ENCODE measurements at places on chromosomes 6 and 20.

- DNase-seq, result no peak
Observed at GRCh38 chr6:34393191-34393965, 909 bp upstream of the NUDT3 start.

DNA sequence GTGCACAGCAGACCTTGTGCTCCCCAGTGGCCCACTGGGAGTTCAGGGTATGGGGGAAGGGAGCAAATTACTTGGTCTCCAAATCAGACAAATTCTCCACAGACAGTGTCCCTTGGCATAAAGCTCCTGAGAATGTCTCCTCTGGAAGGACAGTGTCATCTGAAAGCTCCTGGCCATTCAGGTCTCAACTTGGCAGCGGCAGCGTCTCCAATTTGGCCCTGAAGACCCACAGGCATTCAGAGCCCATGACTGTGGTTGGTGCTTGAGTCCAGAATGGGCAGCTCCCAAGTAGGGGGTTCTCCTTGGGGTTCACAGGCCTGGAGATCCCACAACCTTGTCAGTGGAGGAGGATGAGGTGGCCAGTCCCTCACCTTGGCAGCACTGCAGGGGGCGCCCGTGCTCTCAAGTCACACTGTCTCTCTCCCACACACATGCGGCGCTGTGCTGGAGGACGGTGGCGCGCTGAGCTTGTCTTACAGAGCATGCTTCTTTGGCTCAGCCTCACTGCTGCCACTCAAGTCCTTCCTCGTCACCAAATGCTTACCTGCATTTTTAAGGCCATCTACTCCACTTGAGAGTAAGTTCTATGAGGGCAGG is 20.7 kb downstream of the DYNLRB1 start:
- DNase-seq, result no peak

DNA sequence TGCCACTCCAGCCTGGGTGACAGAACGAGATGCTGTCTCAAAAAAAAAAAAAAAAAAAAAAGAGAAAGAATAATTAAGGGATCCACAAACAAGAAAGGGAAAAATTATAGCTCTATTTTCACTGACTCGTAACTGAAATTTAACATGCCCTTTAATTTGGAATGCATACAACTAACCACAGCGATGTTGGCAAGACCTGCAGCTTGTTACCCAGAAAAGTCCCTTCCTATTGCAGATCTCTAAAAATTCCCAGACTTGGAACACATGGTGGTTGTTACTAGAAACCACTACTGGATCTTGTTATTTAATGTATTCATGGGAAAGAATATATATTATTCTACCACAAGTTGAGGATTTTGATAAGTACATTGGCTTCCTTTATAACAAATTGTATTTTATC is 27.8 kb upstream of the SMIM28 start:
- DNase-seq, result no peak

- no peak for DNase-seq
Observed at GRCh38 chr20:55271371-55271770, 733.9 kb downstream of the CBLN4 start.

GRCh38 chr6:45933855-45934254 is 81.8 kb downstream of the CLIC5 start:
- no peak for DNase-seq

DNA sequence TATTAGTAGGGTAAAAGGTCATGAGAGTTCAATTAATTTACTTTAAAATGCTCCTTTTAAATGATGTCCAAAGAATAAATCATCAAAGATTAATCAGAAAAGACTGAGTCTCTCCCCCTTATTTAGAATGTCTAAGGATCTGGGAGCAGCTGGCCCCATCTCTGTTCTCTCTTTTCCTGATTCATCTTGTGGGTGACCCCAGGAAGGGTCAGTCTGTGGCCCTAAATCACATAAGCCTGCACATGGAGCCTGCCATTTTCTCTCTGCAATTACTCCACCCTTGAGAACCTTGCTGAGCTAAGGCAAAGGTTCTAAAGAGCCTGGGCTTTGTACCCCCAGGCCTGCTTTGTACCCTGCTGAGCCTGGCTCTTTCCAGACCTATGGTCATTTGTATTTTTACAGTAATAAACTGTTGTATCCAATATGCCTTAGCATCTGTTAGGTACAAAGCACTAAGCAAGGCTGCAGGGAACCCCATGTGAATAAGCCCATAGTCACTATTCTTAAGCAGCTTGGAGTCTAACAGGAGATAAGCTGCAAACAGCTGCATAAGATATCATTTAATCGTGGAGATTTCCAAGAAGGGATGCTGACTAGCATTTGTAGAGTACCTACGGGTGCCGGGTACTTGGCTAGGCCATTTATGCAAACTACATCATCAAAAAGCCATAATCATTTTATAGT is 431.0 kb upstream of the MARCKS start:
- DNase-seq, result no peak

DNA sequence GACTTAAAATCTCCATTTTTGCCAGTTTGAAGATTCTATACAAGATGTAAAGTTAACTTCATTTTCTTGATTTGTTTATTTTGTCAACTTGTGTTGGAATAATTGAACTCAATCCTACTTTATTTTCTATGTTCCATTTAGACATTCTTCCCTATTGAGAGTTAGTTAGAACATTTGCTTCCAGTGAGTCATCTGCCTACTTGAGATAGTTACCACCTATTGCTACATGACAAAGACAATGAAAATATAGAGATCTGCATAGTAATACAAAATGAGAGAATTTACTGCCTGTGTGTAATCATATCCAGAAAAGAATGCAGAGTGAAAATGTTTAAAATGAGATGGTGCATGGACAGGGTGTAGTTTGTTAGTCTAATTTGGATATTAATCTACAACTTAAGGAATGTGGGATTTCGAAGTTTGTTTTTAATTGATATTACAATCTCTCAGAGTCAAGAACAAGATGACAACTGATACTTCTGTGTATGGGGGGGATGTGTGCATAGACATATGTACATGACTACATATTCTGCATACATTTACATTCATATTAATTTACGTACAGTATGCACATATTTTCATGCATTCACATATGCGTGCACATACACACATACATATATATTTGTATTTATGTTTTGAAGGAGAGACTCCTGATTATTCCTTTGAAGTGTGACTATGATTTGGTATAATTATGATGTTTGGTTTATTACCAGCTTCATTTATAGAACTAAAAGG is 420.1 kb downstream of the NKAIN2 start:
- DNase-seq, result no peak

- DNase-seq, result no peak
Observed at GRCh38 chr20:53129563-53129962, 157.4 kb downstream of the TSHZ2 start.

DNA sequence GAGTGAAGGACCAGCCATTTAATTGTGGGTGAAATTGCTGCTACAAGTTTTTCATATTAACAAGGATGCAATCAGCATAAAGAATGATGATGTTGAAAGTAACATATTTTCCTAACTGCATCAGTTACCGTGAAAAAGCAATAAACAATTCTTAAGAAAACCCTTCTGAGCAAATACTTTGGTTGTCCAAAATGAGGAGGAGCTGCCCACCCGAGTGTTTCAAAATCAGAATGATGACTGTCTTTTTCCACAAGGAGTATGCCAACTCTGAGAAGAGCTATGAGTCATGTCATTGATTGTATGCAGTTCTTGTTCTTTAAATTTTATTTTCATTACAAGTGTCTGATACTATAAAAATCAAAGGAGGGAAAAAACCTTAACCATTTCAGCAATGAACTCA is 470.5 kb downstream of the COL12A1 start:
- no peak for DNase-seq

All from NCI-H2171 treated with DMSO at 0.1 percent for 48 hours (cell line).